ENCODE measurements at places on chromosomes 11 and 22.

- no peak for DNase-seq
Measured at GRCh38 chr11:89220684-89221339, 43.1 kb downstream of the TYR start.

- no peak for DNase-seq
Measured at GRCh38 chr11:86688398-86689179, 16.2 kb upstream of the ME3 start.

- no peak for DNase-seq
Measured at GRCh38 chr22:37175414-37176281, 12.4 kb downstream of the C1QTNF6 start.

- no peak for DNase-seq
Measured at GRCh38 chr22:37355174-37355573, 72.1 kb downstream of the ELFN2 start.

DNA sequence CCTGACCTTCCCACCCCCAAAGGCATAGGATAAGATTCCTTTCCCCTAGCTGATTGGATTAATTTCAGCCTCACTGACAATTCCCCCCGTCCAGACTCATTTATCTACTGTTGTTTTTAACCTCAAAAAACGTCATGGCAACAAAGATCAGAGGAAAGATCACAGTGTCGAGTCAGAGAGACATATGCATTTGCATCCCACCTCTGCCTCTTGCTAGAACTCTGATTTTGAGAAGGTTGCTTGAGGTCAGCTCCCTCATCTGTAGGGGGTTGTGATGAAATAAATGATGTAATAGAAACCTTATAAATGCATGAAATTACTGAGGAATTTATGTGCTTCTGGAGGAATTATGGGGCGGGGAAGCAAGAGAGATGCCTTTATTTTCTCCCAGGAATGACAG is 53.3 kb upstream of the SYN3 start:
- no peak for DNase-seq

DNA sequence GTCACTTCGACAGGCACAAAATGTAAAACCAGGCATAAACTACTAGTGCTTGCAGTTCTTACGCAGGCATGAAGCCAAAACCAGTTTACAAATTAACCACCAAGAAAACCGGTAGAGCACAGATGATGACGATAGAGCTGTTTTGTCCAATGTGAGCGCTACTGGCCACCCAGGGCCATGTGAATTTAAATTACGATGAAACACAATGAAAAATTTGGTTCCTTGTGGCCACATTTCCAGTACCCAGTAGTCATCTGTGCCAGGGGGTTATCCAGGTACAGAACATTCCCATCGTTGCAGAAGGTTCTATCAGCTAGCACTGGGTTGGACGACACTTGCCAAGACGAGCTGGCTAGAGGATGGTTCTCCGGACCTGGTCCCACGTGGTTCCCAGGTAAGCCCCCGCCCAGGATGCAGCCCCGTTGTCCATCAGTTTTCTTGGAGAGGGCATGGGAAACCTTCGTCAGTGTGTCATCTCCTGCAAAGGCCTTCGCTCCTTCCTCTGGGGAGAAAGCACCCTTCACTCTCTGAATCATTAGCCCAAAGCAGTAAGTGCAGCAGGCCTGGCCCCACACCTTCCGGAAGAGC is 1.1 kb upstream of the CD81 start:
- no peak for DNase-seq

GRCh38 chr11:34214961-34215805 is 109.8 kb downstream of the NAT10 start:
- no peak for DNase-seq

GRCh38 chr22:41687901-41688364 is 734 bp downstream of the SNU13 start:
- DNase-seq = no peak

DNA sequence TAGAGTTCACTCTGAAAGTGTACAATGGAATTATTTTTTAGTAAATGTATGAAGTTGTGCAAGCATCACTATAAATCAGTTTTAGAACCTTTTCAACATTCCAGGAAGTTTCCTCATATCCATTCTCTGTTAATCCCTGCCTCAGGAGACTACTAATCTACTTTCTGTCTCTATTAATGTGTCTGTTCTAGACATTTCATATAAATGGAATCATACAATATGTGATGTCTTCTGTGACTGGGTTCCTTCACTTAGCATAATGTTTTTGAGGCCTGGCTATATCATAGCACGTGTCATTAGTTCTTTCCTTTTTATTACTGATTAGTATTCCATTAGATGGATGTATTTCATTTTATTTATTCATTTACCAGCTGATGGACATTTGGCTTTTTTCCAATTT is 17.1 kb downstream of the SYT9 start:
- DNase-seq = no peak

DNA sequence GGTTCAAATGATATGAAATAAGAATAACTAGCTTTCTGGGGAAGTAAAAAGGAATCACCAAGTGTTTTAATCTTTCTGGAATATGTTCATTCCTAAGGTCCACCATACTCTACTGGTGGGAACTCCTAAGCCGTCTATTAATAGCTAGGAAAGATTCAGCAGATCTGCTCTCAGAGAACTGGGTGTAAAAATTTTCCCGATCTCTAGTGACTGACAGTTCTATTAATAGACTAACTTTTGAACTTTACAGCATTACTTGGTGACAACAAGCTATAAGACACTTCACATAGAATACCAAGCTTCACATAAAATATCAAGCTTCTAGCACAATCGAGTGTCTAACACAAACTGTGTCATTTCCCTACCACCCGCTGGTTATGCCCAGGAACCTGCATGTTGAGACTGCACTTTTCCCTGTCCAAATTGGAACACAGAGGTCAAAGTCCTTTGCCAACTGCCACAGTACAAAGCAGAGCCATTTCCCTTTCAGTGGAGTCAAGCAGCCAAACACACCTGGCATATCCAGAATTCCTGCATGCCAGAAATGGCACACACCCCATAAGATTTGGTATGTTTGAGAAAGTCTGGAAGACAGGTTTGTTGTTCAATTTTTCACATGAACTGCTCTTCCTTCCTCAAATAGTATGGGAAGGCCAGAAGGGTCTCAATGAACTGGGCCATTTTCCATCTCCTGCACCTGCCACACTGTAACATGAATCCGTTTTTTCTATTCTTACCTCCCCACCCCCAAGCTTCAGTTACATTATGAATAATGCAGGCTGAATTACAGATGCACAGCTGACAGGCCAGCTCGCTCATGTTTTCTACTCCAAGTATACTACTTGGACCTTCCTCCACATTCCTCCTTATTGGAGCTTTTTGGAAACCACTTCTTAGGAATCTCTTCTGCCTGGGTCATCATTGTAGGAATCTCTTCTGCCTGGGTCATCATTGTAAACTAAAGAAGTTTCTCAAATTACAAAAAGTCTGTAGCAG is 3.7 kb downstream of the OSBP start:
- peak; percentile 40 for DNase-seq

GRCh38 chr11:65491614-65492386 is 7.0 kb upstream of the MALAT1 start:
- DNase-seq = peak; percentile 90

- DNase-seq = no peak
Measured at GRCh38 chr11:89660234-89660633, 49.9 kb upstream of the TRIM77 start.
